ENCODE measurements at places on chromosomes 2 and 18. TPM values are rescaled to one million over a fixed set of nuclear protein-coding genes. Genes with fewer than 3 reads are reported as not detected.

The SALL3 gene
- 0.07 TPM for polyA plus RNA-seq

The ALKAL2 gene
- polyA plus RNA-seq: 11.2 TPM

The RSAD2 gene
- polyA plus RNA-seq: 3.5 TPM

The TRIP12 gene
- 174 TPM for polyA plus RNA-seq

The MC2R gene
- 0.29 TPM for polyA plus RNA-seq

The RNF138 gene
- 53.8 TPM for polyA plus RNA-seq

The TLX2 gene
- polyA plus RNA-seq: 0.08 TPM

The UGGT1 gene
- polyA plus RNA-seq: 33.6 TPM

The TSPYL6 gene
- polyA plus RNA-seq: 0.21 TPM

The TRABD2A gene
- 22.5 TPM for polyA plus RNA-seq

The CCDC74B gene
- 4.3 TPM for polyA plus RNA-seq

The ANKRD29 gene
- 40.4 TPM for polyA plus RNA-seq

The LDLRAD4 gene
- 15.7 TPM for polyA plus RNA-seq

The SATB2 gene
- polyA plus RNA-seq: 2.9 TPM

The DSC3 gene
- 0.14 TPM for polyA plus RNA-seq

The TMBIM1 gene
- 70.4 TPM for polyA plus RNA-seq

The SERPINB13 gene
- not detected for polyA plus RNA-seq

The ASIC4 gene
- polyA plus RNA-seq: 0.18 TPM

The MYL1 gene
- polyA plus RNA-seq: not detected

The CFAP65 gene
- 0.83 TPM for polyA plus RNA-seq

The PKDCC gene
- polyA plus RNA-seq: 122 TPM

The GLI2 gene
- 25.0 TPM for polyA plus RNA-seq

The GAL3ST2 gene
- 0.31 TPM for polyA plus RNA-seq

The FAM228A gene
- polyA plus RNA-seq: 2.9 TPM

The OBSL1 gene
- 143 TPM for polyA plus RNA-seq

The TEKT4 gene
- polyA plus RNA-seq: 0.43 TPM

The MPV17 gene
- 99.8 TPM for polyA plus RNA-seq

The TSN gene
- 86.0 TPM for polyA plus RNA-seq

The SERPINB3 gene
- polyA plus RNA-seq: not detected

The TTN gene
- polyA plus RNA-seq: 2.5 TPM

The SPDYA gene
- 4.7 TPM for polyA plus RNA-seq

The TRIM43 gene
- polyA plus RNA-seq: not detected

The ABCG8 gene
- 0.48 TPM for polyA plus RNA-seq

The CROCC2 gene
- 2.4 TPM for polyA plus RNA-seq

The TNFAIP6 gene
- 3.3 TPM for polyA plus RNA-seq

The ZSWIM2 gene
- polyA plus RNA-seq: not detected

The PIEZO2 gene
- 270 TPM for polyA plus RNA-seq

The KCNE4 gene
- 4.2 TPM for polyA plus RNA-seq

The L3MBTL4 gene
- polyA plus RNA-seq: 5.7 TPM

The GALNT5 gene
- polyA plus RNA-seq: 6.5 TPM

The PSMA8 gene
- not detected for polyA plus RNA-seq

The COL6A3 gene
- polyA plus RNA-seq: 802 TPM

The ECEL1 gene
- polyA plus RNA-seq: 0.38 TPM

The DNAJC5G gene
- 0.35 TPM for polyA plus RNA-seq

The IL1F10 gene
- not detected for polyA plus RNA-seq

The TMEM247 gene
- polyA plus RNA-seq: not detected

The ATP6V1B1 gene
- 5.0 TPM for polyA plus RNA-seq

The LRRTM4 gene
- polyA plus RNA-seq: 1.2 TPM

The IAH1 gene
- 57.1 TPM for polyA plus RNA-seq

The TCF4 gene
- polyA plus RNA-seq: 147 TPM

The VWC2L gene
- polyA plus RNA-seq: not detected

The CHST9 gene
- polyA plus RNA-seq: 3.5 TPM

The TUBA3E gene
- polyA plus RNA-seq: not detected

The SFT2D3 gene
- polyA plus RNA-seq: not detected

The TRAF3IP1 gene
- polyA plus RNA-seq: 17.8 TPM

The WNT6 gene
- not detected for polyA plus RNA-seq

The THOC1 gene
- 117 TPM for polyA plus RNA-seq

All from left lung (tissue), 14 donors.